Cardiac muscle cell (in vitro differentiated cells and primary cell): ENCODE measurements at places on chromosomes 16 and 17. TPM values are rescaled to one million over a fixed set of nuclear protein-coding genes. Genes with fewer than 3 reads are reported as not detected.

Gene DCUN1D3
- total RNA-seq = 6.7 and 9.2 TPM in 2 replicates

Gene CCDC200
- 0.48 TPM in 1 of 2 replicates, not detected in the other for total RNA-seq

Gene DNAAF8
- total RNA-seq = 0.77 and 1.2 TPM in 2 replicates

Gene C16orf86
- 13.0 and 14.9 TPM in 2 replicates for total RNA-seq

Gene SLC13A2
- total RNA-seq = not detected in 2 replicates

Gene MT4
- total RNA-seq = not detected in 2 replicates

Gene GAS7
- 10.4 and 13.5 TPM in 2 replicates for total RNA-seq

Gene NATD1
- total RNA-seq = 22.3 and 28.4 TPM in 2 replicates

Gene SNTB2
- total RNA-seq = 17.1 and 35.7 TPM in 2 replicates

Gene SLFN14
- total RNA-seq = 0.07 and 0.21 TPM in 2 replicates

Gene ANKS3
- 38.7 and 40.3 TPM in 2 replicates for total RNA-seq

Gene CD300H
- not detected in 2 replicates for total RNA-seq

Gene GJC1
- total RNA-seq = 25.8 and 37.3 TPM in 2 replicates

Gene TK1
- total RNA-seq = 21.1 and 35.4 TPM in 2 replicates

Gene CCL8
- total RNA-seq = not detected in 2 replicates
